NCI-H1436 treated with DMSO at 0.1 percent for 48 hours (cell line): ENCODE measurements at places on chromosomes 16 and 17.

- no peak for DNase-seq
Observed at GRCh38 chr16:87584271-87584670, 18.0 kb upstream of the JPH3 start.

- no peak for DNase-seq
Observed at GRCh38 chr17:2081564-2081963, 26.7 kb downstream of the HIC1 start.

DNA sequence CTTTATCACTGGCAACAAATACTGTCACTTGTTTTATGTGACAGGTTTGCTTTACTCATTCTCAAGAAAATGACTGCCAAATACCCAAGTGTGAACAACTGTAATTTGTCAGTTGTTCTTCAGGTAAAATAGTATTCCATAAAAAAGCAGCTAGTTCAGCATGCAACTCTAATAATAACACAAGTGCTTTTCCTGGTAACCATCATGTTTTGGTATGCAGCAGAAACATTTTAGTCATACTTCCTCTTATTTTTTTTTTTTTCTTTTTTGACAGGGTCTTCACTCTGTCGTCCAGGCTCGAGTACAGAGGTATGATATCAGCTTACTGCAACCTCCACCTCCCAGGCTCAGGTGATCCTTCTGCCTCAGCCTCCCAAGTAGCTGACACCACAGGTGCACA lies 4.6 kb downstream of the TERF2 start:
- no peak for DNase-seq

DNA sequence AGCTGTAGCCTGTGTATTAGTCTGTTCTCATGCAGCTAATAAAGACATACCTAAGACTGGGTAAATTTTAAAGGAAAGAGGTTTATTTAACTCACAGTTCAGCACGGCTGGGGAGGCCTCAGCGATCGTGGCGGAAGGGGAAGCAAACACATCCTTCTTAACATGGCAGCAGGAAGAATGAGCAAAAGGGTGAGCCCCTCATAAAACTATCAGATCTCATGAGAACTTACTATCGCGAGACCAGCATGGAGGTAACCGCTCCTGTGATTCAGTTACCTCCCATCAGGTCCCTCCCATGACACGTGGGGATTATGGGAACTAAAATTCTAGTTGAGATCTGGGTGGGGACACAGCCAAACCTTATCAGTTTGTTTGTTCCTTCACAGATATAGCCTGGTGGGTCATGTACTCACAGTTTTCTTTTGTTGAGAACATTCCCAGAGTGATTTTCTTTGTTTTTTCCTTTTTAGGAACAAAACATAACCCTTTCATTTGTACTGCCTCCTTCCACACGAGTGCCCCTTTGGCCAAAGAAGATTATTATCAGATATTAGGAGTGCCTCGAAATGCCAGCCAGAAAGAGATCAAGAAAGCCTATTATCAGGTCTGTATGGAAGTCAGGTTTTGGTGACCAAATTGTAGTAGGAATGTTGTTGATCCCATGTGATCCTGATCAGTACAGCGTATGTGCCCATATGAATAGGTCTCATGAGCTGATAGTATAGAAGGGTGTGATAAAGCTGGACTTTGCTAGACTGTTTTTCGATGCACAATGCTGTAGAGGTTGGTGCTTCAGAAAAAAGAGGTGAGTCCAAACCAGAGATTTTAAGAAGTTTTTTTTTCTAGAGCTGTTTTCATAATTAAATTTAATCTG lies 8.5 kb downstream of the DNAJA3 start:
- no peak for DNase-seq

DNA sequence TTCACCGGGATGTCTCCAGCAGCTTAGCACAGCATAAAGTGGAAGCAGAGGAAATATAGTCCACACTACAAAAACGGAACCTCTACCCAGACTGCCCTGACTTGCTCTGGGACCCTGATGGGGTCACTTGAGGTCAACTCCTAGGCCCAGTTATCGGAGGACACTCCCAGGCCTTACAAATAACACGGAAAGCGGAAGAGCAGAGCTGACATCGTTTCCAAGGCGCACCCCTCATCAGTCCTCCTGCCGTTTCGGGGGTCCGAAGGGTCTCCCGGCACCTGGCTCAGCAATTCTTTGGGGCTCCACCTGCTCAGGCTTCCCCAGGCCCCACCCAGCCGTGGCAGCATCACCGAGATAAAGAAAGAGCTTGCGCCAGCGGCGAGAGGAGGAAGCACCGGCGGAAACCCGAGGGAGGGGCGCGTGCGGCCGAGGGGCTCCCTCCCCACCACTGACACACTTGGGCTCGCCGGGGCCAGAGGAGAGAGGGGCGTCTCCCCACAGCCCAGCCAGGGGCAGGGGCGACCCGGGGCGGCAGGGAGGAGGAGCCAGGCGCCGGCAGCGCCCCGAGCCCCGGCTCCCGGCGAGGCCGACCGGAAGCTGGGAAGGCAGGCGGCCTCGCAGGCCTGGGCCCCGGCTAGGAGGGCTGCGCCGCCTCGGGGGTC lies 727 bp downstream of the CORO7 start:
- no peak for DNase-seq

DNA sequence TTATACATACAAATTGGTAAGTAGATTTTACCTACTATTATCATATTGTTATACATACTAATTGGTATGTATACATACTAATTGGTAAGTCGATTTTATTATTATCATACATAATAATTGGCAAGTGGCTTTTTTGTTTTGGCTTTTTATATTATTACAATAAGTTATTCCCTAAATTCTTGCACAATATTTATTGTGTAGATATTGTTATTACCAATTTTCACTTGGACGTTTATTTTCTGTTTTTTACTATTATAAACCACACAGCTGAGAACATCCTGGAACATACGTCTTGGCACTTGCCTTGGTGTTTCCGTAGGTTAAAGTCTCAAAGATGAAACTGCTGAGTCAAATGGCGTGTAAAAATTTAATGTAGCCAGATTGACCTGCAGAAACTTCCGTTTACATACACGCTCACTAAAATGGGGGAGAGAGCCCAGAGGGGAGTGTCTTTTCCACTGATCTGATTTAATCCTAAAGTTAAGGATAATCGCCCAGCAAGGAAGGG lies 18.9 kb downstream of the GNGT2 start:
- DNase-seq = no peak

DNA sequence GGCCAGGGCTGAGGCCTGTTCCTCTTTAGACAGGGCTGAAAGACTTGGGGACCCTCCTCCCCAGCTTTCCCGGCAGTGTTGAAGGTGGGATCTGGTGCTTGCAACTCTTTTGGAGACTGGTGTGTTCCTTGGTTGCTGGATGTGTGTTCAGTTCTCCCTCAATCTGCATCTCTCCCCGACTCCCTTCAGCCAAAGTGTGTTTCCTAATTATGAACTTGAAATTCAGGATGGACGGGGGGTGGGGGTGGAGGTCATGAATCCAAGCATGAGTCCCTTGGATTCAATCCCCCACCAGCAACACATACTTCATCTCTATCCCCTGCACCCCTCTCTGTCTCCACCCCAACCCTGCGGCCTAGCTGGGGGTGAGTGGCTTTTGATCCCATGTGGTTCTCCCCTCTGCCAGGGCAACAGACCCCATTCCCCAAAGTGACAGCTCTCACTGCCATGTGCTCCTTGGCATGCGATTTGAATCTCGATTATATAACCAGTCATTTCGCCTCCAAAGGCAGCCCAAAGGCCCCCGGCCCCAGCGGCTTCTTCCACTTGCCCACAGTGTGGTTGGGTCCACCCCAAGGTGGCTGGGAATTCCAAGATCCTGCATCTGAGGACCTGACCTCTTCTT lies 1.3 kb downstream of the ARHGAP23 start:
- DNase-seq = no peak

GRCh38 chr17:15945527-15946191 lies 729 bp downstream of the ADORA2B start:
- no peak for DNase-seq

DNA sequence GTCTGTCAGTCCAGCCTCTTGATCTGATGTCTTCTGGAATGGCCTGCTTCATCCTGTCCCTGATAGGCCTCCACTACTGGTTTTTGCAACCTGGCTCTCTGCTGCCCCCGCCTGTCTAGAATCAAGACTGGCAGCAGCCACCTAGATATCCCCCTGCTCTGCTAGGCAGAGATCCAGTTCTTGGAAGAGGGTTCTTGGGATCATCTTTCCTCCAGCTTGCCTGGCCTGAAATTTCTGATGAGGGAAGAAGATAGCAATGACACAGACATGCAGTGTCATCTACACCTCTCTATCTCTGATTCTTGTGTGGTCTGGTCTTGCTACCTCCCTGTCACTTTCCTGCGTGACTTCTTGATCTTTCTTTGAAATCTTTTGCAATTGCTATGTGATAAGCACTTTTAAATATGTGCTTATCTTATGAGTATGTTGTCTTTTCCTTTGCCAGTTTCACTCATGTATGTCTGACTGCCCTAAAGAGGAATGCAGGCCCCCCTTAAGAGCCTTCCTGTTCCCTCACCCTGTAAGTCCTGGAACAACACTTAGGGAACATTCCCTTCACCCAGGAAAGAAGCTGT lies 20.3 kb upstream of the NFATC3 start:
- DNase-seq = no peak

DNA sequence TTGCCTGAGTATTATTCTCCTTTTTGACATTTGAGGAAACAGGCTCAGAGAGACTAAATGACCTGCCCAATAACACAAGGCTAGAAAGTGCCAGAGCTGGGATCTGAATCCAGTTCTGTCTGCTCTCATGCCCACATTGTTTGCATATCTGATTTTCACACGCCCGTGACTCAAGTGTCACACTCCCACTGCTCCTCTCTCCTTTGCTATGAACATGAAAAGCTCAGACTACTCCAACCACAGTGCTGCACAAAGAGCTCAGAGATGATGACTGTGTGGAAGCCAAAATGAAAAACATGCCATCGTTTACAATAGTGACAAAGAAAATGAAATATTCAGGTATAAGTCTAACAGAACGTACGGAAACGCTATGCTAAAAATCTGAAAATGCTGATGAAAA lies 107.9 kb downstream of the SMG6 start:
- DNase-seq = no peak

DNA sequence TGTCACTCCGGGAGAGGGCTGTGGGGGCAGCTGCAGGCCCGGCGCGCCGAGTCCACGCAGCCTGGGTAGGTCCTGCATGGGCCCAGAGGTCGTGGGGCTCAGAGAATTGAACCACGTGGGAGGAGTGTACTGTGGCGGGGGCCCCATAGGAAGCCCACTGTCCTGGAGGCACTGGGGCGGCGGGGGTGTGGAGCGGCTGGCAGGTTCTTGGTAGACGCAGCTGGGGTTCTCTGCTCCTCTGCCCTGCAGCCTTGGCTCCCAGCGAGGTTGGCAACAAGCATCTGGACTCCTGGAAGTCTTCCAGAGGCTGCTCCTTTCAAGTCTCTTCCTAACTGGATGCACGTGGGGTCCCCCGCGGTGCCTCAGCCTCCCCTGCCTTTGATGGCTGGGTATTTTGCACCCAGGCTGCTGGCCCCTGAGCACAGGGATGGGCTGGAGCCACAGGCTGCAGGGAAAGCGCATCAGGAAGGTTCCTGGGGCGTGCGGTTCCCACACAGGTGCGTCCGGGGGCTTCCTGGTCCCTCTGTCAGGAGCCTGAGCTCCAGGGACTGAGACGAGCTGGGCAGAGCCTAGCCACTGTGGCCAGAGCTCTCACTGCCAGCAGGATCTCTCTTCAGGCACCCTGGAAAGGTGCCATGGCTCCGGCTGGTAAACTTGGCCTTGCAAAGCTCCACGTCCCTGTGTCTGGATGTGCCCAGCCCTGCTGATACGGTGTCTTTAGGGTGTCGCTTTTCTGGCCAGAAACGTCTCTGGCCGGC lies 9.3 kb downstream of the KCTD5 start:
- no peak for DNase-seq

DNA sequence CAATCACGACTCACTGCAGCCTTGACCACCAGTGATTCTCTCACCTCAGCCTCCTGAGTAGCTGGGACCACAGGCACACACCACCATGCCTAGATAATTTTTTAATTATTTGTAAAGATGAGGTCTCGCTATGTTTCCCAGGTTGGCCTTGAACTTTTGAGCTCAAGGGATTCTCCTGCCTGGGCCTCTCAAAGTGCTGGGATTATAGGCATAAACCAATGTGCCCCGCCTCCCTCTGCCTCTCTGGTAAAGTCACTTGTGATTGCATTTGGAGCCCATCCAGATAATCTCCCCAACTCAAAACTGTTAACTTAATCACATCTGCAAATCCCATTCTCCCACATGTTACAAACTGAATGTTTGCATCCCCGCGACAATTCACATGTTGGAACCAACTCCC lies 11.8 kb upstream of the PECAM1 start:
- no peak for DNase-seq

GRCh38 chr17:71232801-71233559 lies 887.8 kb upstream of the SOX9 start:
- DNase-seq = no peak

GRCh38 chr16:14300705-14301168 lies 229.6 kb downstream of the MRTFB start:
- no peak for DNase-seq

DNA sequence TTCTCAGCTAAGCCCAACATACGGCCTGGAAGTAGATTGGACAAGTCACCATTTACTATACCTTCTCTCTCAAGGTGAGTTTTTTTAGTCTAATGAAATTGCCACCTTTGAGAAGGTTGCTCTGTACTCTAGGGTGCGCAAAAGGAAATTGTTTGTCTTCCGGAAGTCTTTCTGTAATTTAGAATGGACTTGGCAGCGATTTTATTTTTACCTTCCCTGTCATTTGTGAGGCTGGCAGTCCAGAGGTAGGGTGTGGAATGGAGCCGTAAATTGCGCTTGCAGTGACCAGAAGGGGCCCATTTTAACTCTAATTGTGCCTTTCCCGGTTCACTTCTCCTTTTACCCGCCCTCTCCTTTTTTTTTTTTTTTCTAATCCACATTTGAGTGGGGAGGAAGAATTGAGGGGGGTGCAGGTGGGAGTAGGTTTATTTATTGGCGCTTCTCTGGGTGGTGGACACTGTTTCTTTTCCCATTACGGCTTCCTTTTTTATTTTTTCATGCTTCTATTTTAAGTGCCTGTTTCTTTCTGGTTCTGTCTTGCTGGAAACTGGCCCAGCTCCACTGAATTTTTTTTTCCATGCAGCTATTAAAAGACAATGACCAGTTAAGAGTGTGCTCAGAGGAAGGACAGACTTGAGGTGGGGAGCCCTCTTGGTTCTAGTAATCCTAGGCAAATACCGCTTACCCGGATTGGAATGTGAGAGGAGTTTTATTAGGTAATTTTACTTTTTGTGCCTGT lies 89.7 kb upstream of the CLEC18A start:
- no peak for DNase-seq

DNA sequence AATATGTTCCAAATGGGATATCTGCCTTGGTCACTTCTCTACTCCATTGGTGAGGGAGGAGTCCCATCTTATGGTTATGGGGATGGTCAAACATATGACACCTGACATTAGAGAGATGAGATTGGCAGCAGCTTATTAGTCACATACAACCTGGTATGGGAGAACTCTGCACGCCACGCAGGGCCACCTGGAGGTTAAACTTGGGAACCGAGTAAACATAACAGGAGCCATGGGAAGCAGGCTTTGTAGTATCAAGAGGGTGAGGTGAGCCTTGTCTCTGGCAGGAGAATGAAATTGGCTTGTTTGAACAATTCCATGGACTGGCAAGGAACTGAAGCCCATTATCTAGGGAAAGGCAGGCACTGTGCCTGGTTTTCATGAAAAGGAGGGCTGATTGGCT lies 238.7 kb upstream of the ELAC2 start:
- no peak for DNase-seq

GRCh38 chr16:50957056-50957455 lies 194.0 kb downstream of the SALL1 start:
- no peak for DNase-seq

GRCh38 chr16:84039696-84040095 lies 2.9 kb downstream of the SLC38A8 start:
- DNase-seq = no peak
